ENCODE measurements at places on chromosomes 4 and X.

DNA sequence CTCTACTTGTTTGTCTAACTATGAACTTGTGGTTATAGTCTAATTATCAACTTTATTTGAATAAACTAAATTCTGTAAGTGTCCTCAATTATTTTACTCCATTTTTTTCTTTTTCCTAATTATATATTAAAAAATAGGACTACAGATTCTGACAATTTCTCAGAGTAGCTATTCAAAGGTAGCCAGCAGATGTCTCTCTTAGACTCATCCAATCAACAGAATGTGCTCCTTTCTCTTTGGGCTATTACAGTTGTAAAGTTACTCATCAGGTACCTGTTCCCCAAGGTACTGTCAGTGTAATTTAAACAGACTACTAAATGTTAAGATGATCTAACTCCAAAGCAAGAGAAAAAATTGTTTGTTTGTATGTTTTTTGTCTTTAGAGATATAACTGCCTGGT lies 248.6 kb downstream of the PCDH18 start:
- peak; percentile 37 for DNase-seq

- peak; percentile 97 for DNase-seq
These were observed 495.2 kb downstream of the PDGFC start for GRCh38 chr4:156476359-156476758.

- DNase-seq = peak; percentile 89
These were observed 139.8 kb downstream of the PALLD start for GRCh38 chr4:168636506-168637196.

GRCh38 chr4:10761903-10762302 lies 77.3 kb upstream of the CLNK start:
- peak; percentile 67 for DNase-seq

GRCh38 chr4:185358959-185359358 lies 36.8 kb downstream of the LRP2BP start:
- DNase-seq = peak; percentile 87

DNA sequence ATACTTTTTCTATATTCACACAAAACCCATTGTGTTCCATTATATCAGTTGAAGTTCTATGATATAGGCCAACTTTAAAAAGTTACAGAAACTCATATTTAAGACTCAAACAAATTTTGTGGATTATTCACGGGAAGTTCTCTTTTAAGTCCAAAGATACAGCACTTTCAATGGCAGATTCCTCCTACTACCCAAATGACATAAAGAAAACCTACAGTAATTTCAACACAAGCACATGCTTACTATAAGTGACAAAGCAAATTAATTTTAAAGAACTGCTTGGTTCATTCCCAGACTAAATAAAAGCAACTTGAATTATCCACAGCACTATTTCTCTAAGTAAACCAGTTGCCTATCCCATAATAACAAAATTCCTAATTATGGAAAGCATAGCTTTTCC lies 4.1 kb downstream of the PPA2 start:
- no peak for DNase-seq

Data from astrocyte of the spinal cord (primary cell).